ENCODE measurements at places on chromosomes 1 and 21.

- peak; percentile 88 for DNase-seq
- H3K27me3 ChIP-seq, result no peaks in the 10 kb centered on the region
- no peak overlapping the region for H3K27ac ChIP-seq
- H3K4me1 ChIP-seq, result no peaks in the 10 kb centered on the region
- no peaks in the 10 kb centered on the region for H3K36me3 ChIP-seq
- no peak overlapping the region for H3K4me3 ChIP-seq
These were observed 47.5 kb downstream of the HSF2BP start for GRCh38 chr21:43611598-43612369.

- H3K36me3 ChIP-seq, result no peaks in the 10 kb centered on the region
- H3K4me1 ChIP-seq, result no peaks in the 10 kb centered on the region
- no peak overlapping the region for H3K27ac ChIP-seq
- H3K4me3 ChIP-seq, result no peak overlapping the region
- no peaks in the 10 kb centered on the region for H3K27me3 ChIP-seq
These were observed 34.6 kb upstream of the CD55 start for GRCh38 chr1:207286786-207287468.

DNA sequence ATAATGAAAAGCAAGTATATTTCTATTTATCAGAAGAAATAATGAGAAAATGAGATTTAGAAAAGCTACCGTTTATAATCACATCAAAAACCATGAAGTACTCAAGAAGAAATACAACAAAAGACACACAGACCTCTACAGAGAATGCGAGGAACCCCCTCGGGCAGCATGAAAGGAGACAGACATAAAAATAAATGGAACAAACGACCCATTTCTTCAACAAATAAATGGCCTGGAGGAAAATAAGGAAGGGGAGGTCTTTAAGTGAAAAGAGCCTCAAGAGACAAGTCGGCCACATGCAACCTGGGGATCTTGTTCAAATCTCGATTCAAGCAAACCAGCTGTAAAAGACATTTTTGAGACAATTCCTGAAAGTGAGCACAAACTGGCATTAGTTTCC is 6.0 kb downstream of the CFAP74 start:
- H3K4me1 ChIP-seq, result no peaks in the 10 kb centered on the region
- H3K27me3 ChIP-seq, result no peaks in the 10 kb centered on the region

DNA sequence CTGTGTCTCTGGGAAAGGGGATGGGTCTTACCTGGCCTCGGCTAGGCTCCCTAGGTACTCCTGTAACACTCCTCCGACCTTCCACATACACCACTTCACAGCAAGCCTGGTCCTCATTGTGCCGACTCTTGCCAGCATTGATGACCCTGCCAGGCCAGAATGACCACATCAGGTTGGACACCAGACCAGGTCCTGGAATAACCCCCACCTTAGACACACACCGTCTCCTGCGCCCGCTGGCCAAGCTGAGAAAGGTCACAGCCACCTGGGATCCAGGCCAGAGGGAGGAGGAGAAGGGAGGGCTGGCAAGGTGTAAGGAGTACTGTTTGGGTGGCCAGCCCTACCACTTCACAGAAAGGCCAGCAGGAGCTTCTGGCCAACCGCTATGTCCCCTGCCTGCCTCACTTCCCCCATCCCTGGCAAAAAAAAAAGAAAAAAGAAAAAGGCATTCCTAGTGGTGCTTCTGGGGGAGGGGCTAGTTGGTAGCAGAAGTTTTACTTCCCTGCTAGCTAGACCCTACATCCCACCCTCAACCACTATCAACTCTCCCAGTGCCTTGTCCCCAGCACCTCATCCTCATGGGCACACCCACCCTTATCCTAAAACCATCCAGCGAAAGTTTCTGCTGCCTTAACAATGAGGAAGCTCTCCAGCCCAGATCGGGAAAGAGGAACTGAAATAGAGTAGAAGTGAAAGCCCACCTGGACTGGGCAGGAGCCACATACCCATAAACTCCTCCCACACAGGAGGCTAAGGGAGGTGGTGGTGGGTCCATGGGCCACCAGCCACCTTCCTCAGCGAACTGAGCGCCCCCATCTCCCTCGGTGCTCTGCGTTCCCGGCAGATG is 1.4 kb downstream of the PPM1J start:
- no peak overlapping the region for H3K27ac ChIP-seq
- peak; percentile 76 for DNase-seq
- peaks cover 28% of the 10 kb centered on the region for H3K27me3 ChIP-seq
- H3K4me3 ChIP-seq, result peak overlapping the region; percentile 76

GRCh38 chr1:159924025-159924790 is 1.1 kb downstream of the TAGLN2 start:
- H3K27me3 ChIP-seq, result no peaks in the 10 kb centered on the region
- DNase-seq, result peak; percentile 92
- H3K4me3 ChIP-seq, result peak overlapping the region; percentile 94
- peaks cover 22% of the 10 kb centered on the region for H3K36me3 ChIP-seq
- H3K27ac ChIP-seq, result peak overlapping the region; percentile 84
- H3K4me1 ChIP-seq, result peaks cover 17% of the 10 kb centered on the region

DNA sequence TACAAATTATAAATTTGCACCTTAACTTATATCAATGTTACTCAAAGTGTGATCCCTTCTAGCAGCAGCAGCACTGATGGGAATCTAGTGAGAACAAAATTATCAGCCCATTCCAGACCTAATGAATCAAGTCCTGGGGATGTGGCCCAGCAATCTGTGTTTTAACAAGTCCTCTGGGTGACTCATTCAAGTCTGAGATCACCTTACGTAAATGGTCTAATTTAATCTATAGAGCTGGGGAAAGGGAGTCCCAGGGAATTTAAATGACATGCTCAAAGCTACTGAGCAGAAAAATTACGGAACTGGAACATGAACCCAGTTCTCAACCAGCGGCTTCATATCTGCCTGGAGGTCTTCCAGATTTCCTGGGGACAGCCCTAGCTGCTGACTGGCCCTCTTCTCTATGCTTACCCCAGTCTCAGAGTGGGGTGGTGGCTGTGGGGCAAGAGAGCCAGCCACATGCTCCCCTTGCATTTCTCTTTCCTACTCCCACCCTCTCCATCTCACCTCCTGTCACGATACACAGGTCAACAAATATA is 220.0 kb downstream of the TM2D1 start:
- no peak overlapping the region for H3K27ac ChIP-seq
- H3K27me3 ChIP-seq, result no peaks in the 10 kb centered on the region
- DNase-seq, result no peak

DNA sequence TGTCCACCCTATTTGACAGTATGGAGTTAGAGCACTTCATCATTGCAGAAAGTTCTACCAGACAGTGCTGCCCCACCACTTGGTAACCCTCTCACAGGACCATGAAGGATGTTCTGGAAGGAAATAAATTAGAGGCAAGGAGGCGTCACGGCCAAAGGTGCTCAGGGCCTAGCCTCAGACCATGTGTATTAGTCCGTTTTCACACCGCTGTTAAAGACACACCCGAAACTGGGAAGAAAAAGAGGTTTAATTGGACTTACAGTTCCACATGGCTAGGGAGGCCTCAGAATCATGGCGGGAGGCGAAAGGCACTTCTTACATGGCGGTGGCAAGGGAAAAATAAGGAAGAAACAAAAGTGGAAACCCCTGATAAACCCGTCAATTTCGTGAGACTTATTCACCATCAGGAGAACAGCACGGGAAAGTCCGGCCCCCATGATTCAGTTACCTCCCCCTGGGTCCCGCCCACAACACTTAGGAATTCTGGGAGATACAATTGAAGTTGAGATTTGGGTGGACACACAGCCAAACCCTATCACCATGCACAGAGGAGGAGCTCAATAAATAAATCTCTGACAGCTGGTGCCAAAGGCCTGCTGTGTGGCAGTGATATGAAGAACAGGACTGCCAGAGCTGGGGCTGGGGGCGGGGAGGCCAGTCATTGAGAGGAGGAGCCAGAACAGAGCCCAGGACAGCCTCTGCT is 75.8 kb downstream of the FHAD1 start:
- no peak overlapping the region for H3K27ac ChIP-seq
- H3K27me3 ChIP-seq, result no peaks in the 10 kb centered on the region
- no peak overlapping the region for H3K4me3 ChIP-seq
- no peaks in the 10 kb centered on the region for H3K4me1 ChIP-seq

DNA sequence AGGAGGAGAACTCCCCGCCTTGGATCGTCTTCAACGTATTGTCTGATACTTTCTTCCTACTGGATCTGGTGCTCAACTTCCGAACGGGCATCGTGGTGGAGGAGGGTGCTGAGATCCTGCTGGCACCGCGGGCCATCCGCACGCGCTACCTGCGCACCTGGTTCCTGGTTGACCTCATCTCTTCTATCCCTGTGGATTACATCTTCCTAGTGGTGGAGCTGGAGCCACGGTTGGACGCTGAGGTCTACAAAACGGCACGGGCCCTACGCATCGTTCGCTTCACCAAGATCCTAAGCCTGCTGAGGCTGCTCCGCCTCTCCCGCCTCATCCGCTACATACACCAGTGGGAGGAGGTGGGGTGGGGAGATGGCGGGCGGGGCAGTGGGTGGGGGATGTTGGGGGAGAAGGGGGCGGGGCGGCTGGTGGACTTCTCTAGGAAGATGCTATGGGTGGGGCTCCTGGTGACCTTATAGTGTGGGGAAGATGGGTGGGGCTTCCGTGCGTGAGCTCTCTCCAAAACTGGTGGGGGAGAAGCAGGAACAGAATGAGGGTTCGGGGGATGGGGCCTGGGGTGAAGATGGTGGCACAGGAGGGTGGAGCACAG is 5.3 kb downstream of the HCN3 start:
- DNase-seq, result no peak
- peaks cover 6% of the 10 kb centered on the region for H3K4me1 ChIP-seq
- no peak overlapping the region for H3K4me3 ChIP-seq
- no peak overlapping the region for H3K27ac ChIP-seq
- no peaks in the 10 kb centered on the region for H3K36me3 ChIP-seq

- no peaks in the 10 kb centered on the region for H3K4me1 ChIP-seq
- peak; percentile 94 for DNase-seq
- H3K27ac ChIP-seq, result no peak overlapping the region
- H3K27me3 ChIP-seq, result no peaks in the 10 kb centered on the region
These were observed 6.1 kb upstream of the EPHB2 start for GRCh38 chr1:22704440-22705067.

DNA sequence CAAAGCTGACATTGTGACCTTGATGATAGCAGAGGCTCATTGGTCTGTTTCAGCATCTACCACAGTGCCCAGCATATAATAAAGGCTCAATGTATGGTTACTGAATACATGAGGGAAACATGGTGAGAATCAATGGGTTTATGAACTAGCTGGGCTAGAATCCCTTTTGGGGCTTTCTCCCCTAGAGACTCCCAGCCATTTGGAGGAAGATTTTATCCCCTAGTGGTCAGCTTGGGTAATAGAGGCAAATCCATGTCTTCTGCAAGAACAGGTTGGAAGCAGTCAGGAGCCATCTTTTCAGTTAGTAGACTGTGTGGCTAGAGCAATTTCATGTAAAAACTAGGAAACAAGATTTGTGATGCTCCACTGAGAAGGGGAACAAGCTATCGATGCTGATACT is 15.8 kb upstream of the REG4 start:
- H3K27ac ChIP-seq, result no peak overlapping the region
- no peaks in the 10 kb centered on the region for H3K4me1 ChIP-seq
- no peak overlapping the region for H3K4me3 ChIP-seq

DNA sequence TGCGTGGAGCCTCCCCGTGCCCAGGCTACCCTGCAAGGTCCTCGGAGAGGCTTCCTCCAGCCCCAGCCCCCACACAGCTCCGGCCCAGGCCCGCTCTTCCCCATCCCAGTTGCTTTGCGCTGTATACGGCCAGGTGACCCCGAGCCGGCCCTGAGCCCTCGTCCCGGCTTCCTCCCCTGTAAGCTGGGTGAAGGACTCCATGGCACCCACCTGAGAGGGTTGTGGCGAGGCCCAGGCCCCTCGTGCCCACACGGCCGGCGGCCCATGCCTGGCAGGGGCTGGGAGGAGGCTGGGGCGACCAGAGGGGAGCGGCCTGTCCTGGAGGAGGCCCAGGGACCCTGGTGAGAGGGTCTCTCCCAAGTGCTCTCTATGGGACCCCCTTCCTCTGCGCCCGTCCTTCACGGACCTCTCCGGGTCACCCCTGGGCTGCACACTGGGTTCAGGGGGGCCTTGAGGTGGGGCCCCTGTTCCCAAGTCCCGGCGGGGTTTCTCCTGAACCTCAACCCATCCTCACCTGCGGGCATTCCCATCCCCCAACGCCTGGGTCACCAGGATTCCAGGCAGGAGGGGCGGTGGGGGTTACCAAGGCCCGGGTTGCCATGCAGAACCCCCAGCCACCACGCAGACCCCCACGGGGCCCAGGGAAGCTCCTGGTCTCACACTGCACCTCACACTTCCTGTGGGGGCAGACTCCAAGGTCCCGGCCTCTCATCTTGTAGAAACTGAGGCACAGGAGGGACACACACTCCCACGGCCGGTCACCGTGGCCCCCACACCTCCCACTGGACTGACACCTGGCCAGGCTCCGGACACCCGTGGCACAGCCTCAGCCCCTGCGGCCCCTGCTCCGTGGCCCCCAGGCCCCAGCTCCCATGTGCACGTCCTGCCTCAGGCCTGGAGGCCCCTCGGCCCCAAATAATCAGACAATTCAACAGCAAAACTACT is 25.2 kb downstream of the COL6A1 start:
- H3K4me1 ChIP-seq, result no peaks in the 10 kb centered on the region
- DNase-seq, result peak; percentile 44
- H3K27me3 ChIP-seq, result no peaks in the 10 kb centered on the region
- H3K27ac ChIP-seq, result no peak overlapping the region

GRCh38 chr1:30538993-30539867 is 184.2 kb downstream of the MATN1 start:
- no peak overlapping the region for H3K27ac ChIP-seq
- DNase-seq, result no peak
- H3K36me3 ChIP-seq, result no peaks in the 10 kb centered on the region
- H3K4me1 ChIP-seq, result no peaks in the 10 kb centered on the region
- no peak overlapping the region for H3K4me3 ChIP-seq
- no peaks in the 10 kb centered on the region for H3K27me3 ChIP-seq

GRCh38 chr1:22817462-22817861 is 106.8 kb downstream of the EPHB2 start:
- no peak for DNase-seq
- no peak overlapping the region for H3K27ac ChIP-seq
- H3K4me1 ChIP-seq, result peaks cover 13% of the 10 kb centered on the region
- H3K27me3 ChIP-seq, result no peaks in the 10 kb centered on the region

GRCh38 chr1:218760601-218761570 is 412.8 kb upstream of the LYPLAL1 start:
- DNase-seq, result no peak
- H3K4me3 ChIP-seq, result no peak overlapping the region
- no peaks in the 10 kb centered on the region for H3K4me1 ChIP-seq

- H3K36me3 ChIP-seq, result no peaks in the 10 kb centered on the region
- no peaks in the 10 kb centered on the region for H3K4me1 ChIP-seq
- H3K4me3 ChIP-seq, result peak overlapping the region; percentile 88
- H3K27ac ChIP-seq, result peak overlapping the region; percentile 64
- peaks cover 36% of the 10 kb centered on the region for H3K27me3 ChIP-seq
These were observed 869 bp downstream of the NAV1 start for GRCh38 chr1:201539561-201540431.

GRCh38 chr1:190176776-190177175 is 300.9 kb downstream of the BRINP3 start:
- no peak for DNase-seq
- no peak overlapping the region for H3K4me3 ChIP-seq
- no peaks in the 10 kb centered on the region for H3K27me3 ChIP-seq
- no peak overlapping the region for H3K27ac ChIP-seq
- no peaks in the 10 kb centered on the region for H3K4me1 ChIP-seq

All from endodermal cell (in vitro differentiated cells).